Activated naive CD8-positive, alpha-beta T cell treated with anti-CD3 and anti-CD28 coated beads for 36 hours (primary cell): ENCODE measurements at places on chromosomes 16 and 17.
A peak's percentile ranks its signal among the peaks of the same experiment; 100 is the strongest.

GRCh38 chr16:1932050-1933028, 10.7 kb downstream of the MSRB1 start:
- no peak for DNase-seq

DNA sequence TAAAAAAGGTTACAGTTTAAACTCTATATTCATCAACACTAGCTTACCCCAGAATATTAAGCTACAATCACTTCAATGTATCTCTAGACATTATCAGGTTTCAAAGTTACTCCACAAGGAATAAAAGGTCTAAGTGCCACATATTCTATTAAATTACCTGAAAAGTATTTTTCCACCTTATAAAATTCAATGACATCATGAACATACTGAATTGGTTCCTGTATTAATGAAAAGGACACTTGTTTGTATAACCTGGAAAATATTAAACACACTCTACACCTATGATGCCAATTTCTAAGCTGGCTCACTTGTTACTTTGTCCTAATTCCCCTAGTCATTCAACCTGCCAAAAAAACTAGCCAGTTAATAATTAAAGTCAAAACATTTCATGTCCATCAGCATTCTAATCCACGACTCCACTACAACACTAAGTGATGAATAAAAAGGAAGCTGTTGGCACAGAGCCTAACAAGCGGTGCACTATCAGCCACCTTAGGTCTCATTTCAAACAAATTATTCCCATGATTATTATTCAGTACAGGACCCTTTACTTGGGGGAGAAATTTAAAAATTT, 12.2 kb downstream of the MED13 start:
- no peak for DNase-seq

- DNase-seq: peak; percentile 65
These were observed 1.1 kb upstream of the TRPV3 start for GRCh38 chr17:3558603-3559269.

DNA sequence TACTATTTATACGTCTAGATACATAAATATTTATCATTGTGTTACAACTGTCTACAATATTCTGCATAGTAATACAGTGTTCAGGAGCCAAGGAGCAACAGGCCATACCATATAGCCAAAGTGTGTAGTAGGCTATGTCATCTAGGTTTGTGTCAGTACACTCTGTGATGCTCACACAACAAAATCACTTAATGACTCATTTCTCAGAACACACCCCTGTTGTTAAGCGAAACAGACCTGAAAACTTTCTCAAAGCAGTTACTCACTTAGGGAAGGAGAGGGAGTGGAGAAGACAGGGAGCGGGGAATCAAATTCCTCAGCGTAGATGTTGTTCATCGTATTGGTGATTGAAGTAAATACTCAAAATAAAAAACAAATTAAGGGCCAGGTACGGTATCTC, 269.5 kb downstream of the STX8 start:
- no peak for DNase-seq

DNA sequence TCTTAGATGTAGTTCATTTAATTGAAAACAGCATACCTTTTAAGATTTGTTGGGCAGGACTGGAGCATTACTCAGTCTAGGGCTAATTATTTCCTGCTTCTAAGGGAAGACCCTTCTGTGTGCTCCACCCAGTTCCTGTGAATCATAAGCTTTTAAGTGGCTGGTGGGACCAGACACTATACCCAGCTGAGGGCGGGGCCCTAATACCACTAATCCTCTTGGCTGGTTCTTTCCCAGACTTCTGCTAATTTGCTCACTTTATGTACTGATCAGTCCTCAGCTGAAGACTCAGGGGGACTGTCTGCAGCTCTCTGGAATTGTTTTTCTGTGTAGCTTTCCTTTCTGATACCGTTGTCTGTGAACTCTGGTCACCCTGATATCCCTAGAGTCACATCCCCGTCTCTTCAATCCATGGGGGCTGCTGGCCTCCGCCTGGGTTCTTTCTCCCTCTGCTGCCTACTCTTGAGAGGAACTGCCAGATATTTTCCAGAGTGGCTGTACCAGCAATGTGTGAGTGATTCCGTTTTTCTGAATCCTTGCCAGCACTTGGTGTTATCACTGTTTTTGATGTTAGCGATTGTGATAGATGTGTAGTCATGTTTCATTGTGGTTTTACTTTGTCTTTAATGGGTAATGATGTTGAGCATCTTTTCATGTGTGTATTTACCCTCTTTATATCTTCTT, 35.1 kb downstream of the MFSD11 start:
- peak; percentile 58 for DNase-seq

- DNase-seq: no peak
These were observed 530 bp downstream of the PCGF2 start for GRCh38 chr17:38747463-38748148.

DNA sequence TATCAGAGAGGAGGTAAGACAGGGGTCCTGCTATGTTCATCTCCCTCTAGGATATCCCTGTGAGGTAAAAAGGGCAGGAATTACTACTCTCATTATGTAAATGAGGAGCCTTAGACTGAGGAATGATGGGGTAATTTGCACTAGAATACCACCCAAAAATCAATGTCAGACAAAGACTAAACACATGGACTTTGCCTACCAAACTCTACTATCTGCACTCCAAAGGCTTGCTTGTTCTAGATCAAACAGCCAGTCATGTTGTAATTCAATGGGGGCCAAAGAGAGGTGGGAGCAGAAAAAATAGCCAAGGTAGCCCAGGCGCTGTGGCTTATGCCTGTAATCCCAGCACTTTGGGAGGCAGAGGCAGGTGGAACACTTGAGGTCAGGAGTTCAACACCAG, 120.7 kb downstream of the LYRM1 start:
- DNase-seq: no peak

GRCh38 chr17:79078476-79079190, 4.0 kb downstream of the ENGASE start:
- no peak for DNase-seq

GRCh38 chr17:4987767-4988567, 492 bp upstream of the CAMTA2 start:
- DNase-seq: no peak

- no peak for DNase-seq
These were observed 468.2 kb downstream of the XYLT1 start for GRCh38 chr16:17002565-17002964.

- DNase-seq: no peak
These were observed 4.9 kb upstream of the LPCAT2 start for GRCh38 chr16:55503726-55504550.

DNA sequence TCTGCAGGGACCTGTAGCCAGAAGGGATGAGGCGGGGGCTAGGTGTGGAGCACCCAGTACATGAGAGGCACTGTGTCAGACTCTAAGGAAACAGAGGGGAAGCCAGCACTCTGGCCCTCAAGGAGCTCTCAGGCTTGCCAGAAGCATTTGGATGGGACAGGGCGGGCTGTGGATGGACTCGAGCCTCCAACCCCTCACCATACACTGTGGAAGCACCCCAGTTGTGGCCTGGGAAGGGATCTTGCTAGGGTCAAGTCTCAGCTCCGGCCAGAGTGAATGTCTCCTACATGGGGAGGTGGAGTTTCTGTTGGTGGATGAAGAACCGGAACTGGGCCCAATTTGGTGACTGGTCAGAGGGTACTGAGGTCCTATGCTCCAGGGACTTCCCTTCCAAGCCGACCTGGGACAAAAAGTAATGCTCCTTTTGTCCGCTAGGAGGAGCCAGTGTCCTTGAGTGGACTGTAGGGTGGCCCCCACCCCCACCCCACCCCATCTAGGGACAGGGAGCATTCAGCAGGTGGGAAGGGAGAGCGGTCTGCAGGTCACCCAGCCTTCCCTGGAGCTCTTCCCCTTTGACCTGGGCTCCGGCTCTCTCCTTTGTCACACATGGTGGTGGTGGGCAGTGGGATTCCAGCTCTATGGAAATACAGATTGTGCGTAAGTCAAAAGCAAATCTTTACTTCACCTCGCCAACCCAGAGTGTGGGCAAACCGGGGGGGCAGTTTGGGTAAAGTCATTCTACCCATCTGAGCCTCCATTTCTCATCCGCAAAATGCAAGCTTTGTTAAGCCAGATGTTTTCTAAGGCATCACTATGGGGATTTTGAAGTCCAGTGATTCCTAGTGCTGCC, 20.4 kb upstream of the PHB1 start:
- DNase-seq: peak; percentile 35

DNA sequence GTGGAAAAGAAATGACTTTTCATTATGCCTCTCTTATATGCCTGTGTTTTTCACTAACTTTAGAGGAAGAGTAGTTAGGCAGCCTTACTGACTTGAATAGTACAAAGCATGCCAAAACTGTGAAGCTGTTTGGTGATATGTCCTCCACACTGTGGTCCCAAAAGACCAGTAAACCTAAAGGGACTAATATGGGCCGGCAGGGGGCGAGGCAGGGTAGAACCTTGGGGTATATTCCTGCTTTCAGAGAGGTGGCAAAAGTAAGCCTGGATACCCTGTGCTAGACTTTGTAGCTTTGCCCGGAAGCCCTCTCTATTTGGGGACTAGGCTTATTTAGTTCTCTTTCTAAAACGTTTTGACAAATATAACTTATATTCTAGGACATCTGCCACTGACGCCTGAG, 36.5 kb upstream of the VWA3A start:
- DNase-seq: no peak

- no peak for DNase-seq
These were observed 33.0 kb downstream of the TMEM100 start for GRCh38 chr17:55689672-55690071.

GRCh38 chr17:39871801-39872200, 3.8 kb downstream of the ZPBP2 start:
- no peak for DNase-seq

GRCh38 chr16:22220714-22221113, 14.6 kb downstream of the EEF2K start:
- no peak for DNase-seq

GRCh38 chr17:20097330-20097729, 88.2 kb downstream of the SPECC1 start:
- no peak for DNase-seq

- peak; percentile 67 for DNase-seq
These were observed 8.1 kb upstream of the KIFC3 start for GRCh38 chr16:57810197-57811031.

- peak; percentile 61 for DNase-seq
These were observed 43.9 kb upstream of the TEX2 start for GRCh38 chr17:64306850-64307463.

- DNase-seq: peak; percentile 35
These were observed 24.2 kb downstream of the ACTG1 start for GRCh38 chr17:81488276-81488860.

DNA sequence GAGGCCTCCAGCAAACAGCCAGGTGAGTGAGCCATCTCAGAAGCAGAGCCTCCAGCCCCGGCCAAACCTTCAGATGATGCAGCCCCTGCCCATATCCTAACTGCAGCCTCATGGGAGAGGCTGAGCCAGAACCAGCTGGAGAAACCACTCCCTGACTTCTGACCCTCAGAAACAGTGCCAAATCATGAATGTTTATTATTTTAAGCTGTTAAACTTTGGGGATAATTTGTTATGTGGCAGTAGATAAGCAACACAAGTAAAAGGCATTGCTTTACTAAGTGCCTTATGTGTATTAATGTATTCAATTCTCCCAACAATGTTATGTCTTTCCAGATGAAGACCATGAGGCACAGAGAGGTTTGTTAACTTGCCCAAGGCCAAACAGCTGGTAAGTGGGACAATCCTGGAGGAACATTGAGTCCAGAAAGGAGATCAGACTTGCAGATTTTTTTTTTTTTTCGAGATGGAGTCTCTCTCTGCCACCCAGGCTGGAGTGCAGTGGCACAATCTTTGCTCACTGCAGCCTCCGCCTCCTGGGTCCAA, 59.6 kb downstream of the SOCS1 start:
- no peak for DNase-seq

- no peak for DNase-seq
These were observed 16.6 kb downstream of the KATNB1 start for GRCh38 chr16:57752203-57752580.

- DNase-seq: no peak
These were observed 179.3 kb downstream of the TMEM132E start for GRCh38 chr17:34758718-34759117.

- no peak for DNase-seq
These were observed 39.9 kb upstream of the MYH10 start for GRCh38 chr17:8670421-8670820.

GRCh38 chr16:64269756-64270155, 852.1 kb downstream of the CDH11 start:
- DNase-seq: no peak

DNA sequence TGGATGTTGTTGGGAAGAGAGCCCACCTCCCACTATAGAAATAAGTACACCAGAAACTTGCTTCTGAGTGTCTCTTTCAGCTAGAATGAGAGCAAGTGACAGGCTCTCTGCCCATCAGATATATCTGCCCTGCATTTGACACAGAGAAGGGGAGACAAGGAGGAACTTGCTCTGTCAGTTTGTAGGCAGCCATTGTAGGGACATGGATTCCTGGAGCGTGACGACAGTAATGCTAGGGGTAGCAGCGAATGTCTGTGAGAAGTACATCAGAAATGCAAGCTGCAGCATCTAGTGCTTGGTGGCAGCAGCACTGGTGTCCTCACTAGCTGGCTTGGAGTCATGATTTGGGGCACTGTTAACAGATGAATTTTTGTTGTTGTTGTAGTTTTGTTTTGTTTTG, 23.0 kb downstream of the ZNF200 start:
- DNase-seq: no peak

- no peak for DNase-seq
These were observed 116.0 kb downstream of the SALL1 start for GRCh38 chr16:51035110-51035498.

DNA sequence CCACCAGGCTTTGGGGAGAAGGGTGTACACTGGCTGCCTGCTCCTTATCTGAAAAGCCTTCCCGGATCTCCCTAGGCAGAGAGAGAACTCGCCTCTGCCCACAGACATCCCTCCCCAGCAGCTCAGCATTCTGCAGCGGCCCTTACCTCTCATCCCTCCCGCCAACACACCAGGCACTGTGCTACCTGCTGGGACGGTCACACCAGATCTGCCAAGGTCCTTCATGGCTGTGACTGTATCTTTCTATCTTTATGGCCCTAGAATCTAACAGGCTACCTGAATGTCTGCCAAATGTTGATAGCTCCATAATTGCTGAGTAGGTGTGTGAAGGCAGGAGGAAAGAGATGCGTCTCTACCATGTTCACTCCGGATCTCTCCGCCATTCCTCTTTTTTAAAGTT, 7.9 kb downstream of the TSNAXIP1 start:
- DNase-seq: no peak

DNA sequence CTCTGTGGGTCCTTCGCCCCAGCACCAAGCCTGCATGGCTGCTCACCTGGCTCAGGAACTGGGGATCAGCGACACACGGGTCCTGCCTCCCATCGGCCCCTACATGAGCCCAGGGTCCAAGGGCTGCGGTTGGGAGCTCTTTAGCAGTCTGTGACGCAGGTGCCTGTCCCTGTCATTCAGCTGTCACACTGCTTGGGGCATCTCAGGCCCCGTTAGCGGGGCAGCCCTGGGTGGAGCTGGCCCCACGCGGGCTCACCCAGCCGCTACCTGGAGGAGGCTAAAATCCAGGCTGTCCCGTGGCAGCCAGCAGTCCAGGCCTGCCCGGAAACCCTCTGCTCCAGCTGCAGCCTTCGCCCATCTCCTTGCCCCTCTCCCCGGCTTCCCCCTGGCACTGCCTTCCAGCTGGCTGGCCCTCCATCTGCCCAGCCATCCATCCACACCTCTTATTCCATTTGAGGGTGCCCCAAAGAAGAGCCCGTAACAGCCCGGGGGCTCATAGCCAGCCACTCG, 3.3 kb downstream of the GCGR start:
- DNase-seq: no peak

GRCh38 chr17:17725011-17725751, 43.9 kb downstream of the RAI1 start:
- DNase-seq: no peak
